ENCODE measurements at places on chromosomes 12 and 14.

- H3K27ac ChIP-seq: no peak overlapping the region
- no peak overlapping the region for H3K4me3 ChIP-seq
- no peak for DNase-seq
- H3K4me1 ChIP-seq: peaks cover 4% of the 10 kb centered on the region
- no peaks in the 10 kb centered on the region for H3K36me3 ChIP-seq
Observed at GRCh38 chr14:64713677-64714076, 9.5 kb downstream of the PLEKHG3 start.

GRCh38 chr12:20561871-20562270, 133.3 kb upstream of the SLCO1C1 start:
- DNase-seq: no peak
- no peak overlapping the region for H3K4me3 ChIP-seq
- H3K36me3 ChIP-seq: no peaks in the 10 kb centered on the region
- H3K27me3 ChIP-seq: no peaks in the 10 kb centered on the region
- H3K27ac ChIP-seq: no peak overlapping the region

- no peaks in the 10 kb centered on the region for H3K36me3 ChIP-seq
- no peaks in the 10 kb centered on the region for H3K27me3 ChIP-seq
- H3K4me1 ChIP-seq: no peaks in the 10 kb centered on the region
Observed at GRCh38 chr12:55330446-55330845, at the start of gene OR6C3. TSS of gene OR6C3 (plus strand) at chr12:55330746. CDS start at chr12:55331701, 955 bp downstream.

DNA sequence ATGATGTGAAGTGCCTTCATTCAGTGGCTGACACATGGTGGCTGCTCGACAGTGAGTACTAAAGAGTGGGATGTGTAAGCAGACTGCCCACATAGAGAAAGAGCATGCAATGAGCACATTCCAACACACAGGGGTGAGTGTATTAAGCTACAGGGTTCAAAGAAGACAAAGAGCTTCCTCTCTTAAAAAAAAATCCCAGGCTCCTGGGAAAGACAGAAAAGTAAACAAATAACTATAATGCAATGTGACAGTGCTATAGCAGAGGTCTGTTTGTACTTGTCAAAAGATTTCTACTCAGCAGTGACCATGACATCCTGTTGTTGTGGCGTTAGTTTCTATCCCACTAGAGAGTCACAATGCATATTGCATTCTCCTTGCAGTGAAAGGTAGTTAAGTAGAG, 12.4 kb upstream of the PCNX1 start:
- H3K4me3 ChIP-seq: no peak overlapping the region
- DNase-seq: no peak
- no peaks in the 10 kb centered on the region for H3K36me3 ChIP-seq
- H3K27me3 ChIP-seq: no peaks in the 10 kb centered on the region
- no peak overlapping the region for H3K27ac ChIP-seq
- H3K4me1 ChIP-seq: peaks cover 9% of the 10 kb centered on the region

- peak; percentile 72 for DNase-seq
- H3K36me3 ChIP-seq: no peaks in the 10 kb centered on the region
- H3K4me3 ChIP-seq: no peak overlapping the region
- no peak overlapping the region for H3K27ac ChIP-seq
- peaks cover 6% of the 10 kb centered on the region for H3K4me1 ChIP-seq
Observed at GRCh38 chr12:100955139-100955538, 160.6 kb downstream of the ANO4 start.

DNA sequence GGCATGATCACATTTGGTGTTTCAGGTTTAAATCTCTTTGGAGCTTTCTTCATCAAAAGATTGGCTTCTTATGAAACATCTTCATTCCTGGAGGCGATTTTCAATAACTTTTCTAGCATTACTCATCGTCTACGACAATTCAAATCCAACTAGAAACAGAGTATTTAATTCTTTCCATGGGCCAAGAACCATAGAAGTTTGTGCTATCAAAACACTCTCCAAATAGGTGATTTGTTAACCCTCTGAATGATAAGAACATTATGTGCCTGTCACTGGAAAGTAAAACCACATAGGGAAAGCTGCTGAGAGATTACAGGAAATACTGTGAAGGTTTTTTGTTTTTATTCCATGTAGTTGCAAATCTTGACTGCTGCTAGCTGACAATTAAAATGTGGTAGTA, 6.9 kb upstream of the DCN start:
- no peaks in the 10 kb centered on the region for H3K36me3 ChIP-seq
- H3K27ac ChIP-seq: no peak overlapping the region
- no peak for DNase-seq

DNA sequence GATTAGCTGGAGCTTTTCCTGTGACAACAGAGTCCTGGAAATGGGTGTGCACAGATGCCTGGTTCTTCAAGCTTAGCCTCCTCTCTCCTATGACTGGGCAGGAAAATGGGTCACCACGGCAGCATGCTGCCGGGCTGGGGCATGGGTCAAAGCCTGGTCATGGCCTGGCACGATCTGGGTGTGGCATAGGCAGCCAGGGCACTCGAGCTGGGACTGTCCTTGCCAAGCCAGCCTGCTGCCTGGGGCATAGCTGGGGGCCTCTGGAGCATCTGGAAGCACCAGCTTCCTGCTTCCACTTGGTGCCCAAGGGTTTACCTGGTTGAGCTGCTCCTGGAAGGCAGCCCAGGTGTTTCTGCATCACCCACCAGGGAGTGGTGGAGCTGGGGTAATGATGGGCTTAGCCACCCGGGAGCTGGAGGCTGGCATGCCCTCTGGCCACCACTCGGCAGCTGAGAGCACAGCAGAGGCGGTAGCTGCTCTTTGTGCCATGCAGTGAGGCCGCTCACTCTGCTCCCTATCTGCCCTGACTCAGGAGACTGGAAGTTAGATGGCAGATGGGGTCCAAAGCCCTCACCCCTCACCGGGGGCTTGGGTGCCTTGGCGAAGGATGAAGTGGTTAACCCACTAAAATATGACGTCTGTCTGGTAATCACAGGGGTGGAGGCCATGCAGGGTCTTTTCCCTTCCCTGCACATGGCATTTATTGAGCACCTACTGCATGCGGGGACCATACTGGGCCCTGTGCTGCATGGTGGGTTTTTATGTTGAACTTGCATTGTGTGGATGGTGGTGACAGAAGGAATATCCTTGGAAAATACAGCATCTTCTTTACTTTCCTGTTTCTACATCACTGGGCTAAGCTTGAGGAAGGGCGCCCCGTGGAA, 1.7 kb downstream of the OTUB2 start:
- no peaks in the 10 kb centered on the region for H3K4me1 ChIP-seq
- no peak overlapping the region for H3K4me3 ChIP-seq
- H3K36me3 ChIP-seq: no peaks in the 10 kb centered on the region
- no peak overlapping the region for H3K27ac ChIP-seq

DNA sequence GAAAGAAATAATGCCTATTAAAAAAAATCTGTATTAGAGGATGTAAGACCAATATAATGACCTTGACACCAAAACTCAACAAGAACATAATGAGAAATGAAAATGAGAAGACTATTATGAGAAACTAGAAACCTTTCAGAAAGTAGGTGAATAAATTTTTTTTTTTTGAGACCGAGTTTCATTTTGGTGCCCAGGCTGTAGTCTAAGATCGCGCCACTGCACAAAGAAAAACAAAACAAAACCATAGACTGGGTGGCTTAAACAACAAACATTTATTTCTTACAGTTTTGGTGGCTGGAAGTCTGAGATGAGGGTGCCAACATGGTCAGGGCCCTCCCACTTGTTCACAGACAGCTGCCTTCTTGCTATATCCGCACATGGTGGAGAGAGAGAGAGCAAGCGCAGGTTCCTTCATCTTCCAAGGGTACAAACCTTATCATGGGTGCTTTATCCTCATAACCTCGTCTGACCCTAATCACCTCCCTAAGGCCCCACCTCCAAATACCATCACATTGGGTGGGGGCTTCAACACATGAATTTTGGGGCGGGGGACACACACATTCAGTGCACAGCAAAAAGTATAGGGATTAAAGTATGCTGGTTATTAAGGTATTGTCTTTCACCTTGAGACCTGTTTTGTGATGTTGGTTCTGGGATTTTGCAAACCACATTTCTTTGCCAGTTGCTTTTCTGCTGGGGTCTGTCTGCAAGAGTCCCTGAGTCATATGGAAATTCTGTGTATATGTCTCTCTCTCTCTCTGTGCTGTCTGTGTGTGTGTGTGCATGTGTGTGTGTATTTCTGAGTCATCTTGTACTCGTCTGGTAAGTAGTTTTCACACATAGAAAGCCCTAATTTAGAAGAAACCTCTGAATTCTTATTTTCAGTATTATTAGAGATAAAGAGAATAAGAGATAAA, 26.2 kb downstream of the ZCRB1 start:
- no peak overlapping the region for H3K27ac ChIP-seq
- H3K4me1 ChIP-seq: no peaks in the 10 kb centered on the region
- no peaks in the 10 kb centered on the region for H3K27me3 ChIP-seq
- no peak for DNase-seq

DNA sequence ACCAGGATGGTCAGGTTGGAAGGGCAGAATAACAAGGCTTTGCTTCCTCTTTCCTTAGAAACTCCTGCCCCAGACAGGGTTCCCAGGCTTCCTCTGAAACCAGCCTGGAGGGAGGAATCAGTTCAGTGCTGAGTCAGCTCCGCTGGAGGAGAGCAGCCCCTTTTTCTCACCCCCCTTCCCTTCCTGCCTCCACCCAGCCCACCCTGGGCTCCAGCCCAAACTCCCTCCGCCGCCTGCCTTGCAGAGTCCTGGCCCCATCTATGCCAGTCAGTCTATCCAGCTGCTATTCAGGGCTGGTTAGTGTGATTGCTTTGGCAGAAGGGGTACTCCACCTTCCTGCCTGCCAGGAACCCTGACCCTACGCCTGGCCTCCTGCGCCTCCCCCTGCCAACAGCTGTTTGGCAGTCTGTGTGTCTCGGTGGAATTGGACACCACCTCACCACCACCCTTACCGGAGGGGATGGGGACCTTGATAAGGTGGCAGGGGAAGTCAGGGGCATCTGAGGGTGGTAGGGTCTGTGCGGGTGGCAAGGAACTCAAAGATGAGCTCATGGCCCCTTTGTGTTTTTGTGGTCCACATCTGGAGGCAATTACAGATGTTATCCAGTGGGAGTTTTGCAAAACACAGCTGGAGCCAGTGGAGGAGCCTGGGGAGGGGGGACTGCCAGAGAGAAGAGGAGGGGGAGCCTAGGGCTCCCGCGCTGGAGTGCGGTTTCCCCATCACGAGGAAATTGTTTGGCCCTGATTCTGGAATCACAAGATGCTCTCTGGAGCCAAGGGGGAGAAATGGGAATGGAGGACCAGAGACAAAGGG, 12.2 kb downstream of the MMP14 start:
- H3K36me3 ChIP-seq: peaks cover 12% of the 10 kb centered on the region
- H3K4me1 ChIP-seq: no peaks in the 10 kb centered on the region
- H3K27me3 ChIP-seq: no peaks in the 10 kb centered on the region
- H3K27ac ChIP-seq: peak overlapping the region; percentile 95
- H3K4me3 ChIP-seq: no peak overlapping the region

DNA sequence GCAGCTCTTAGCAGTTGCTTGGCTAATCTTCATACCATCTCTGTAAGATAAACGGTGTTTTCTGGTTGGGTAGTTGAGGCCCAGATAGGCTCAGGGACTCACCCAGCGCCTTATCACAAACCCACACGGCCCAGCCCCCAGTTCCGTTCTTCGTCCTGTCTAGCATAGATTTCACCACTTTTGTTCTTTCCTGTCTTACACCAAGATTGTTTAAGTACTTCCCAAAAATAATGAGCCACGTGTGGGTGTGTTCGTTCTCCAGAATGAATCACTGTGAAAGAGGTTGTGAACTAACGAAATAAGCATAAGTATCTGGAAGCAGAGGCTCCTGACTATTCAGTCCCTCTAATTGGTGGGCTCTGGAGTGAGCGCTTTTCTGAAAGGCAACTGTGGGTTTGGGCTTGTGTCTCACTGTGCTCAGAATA, 21.4 kb downstream of the ACVR1B start:
- peaks cover 5% of the 10 kb centered on the region for H3K36me3 ChIP-seq
- no peaks in the 10 kb centered on the region for H3K27me3 ChIP-seq
- no peak overlapping the region for H3K27ac ChIP-seq
- DNase-seq: peak; percentile 72

DNA sequence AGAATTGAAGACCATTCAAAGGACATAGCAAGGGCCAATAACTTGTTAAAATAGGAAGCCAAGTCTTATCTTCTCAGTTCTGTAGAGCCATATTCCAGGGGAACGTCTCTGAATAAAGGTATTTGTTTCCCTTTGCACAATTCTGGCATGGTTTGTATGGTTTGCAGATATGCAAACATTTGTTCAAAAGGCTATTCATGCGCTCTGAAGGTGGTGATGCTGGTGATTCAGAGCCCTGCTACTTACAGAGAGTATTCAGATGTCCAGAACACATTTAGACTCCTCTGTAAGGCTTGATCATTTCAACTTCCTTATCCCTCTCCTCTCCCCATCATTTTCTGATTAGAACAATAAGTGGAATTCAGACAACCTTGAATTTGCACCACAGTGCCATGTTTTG, 35.9 kb downstream of the SLC4A8 start:
- H3K4me3 ChIP-seq: no peak overlapping the region
- DNase-seq: no peak
- no peaks in the 10 kb centered on the region for H3K27me3 ChIP-seq
- no peaks in the 10 kb centered on the region for H3K4me1 ChIP-seq
- no peak overlapping the region for H3K27ac ChIP-seq
- H3K36me3 ChIP-seq: no peaks in the 10 kb centered on the region

- no peaks in the 10 kb centered on the region for H3K4me1 ChIP-seq
- no peak overlapping the region for H3K4me3 ChIP-seq
- no peaks in the 10 kb centered on the region for H3K27me3 ChIP-seq
- DNase-seq: no peak
Observed at GRCh38 chr12:32693036-32693435, 13.9 kb downstream of the DNM1L start.

GRCh38 chr14:36818794-36819384, 157.2 kb downstream of the PAX9 start:
- H3K4me1 ChIP-seq: no peaks in the 10 kb centered on the region
- H3K36me3 ChIP-seq: no peaks in the 10 kb centered on the region
- H3K27me3 ChIP-seq: no peaks in the 10 kb centered on the region
- H3K27ac ChIP-seq: no peak overlapping the region
- DNase-seq: no peak
- H3K4me3 ChIP-seq: no peak overlapping the region

DNA sequence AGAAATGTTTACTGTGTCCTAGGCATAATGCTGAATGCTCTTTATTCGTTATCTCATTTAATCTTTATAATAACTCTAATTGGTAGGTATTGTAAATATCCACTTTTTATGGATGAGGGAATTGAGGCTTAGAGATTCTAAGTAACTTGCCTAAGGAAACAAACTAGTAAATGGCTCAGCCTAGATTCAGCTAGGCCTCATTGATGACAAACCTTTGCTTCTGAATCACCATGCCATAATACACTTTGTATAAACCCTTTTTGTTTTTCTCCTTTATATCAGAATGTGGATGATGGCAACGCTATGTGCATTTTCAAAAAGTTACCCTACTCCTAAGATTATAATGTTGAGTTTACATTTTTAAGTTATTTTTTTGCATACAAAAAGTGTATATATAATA, 34.0 kb downstream of the MNAT1 start:
- DNase-seq: no peak
- H3K27ac ChIP-seq: no peak overlapping the region
- H3K4me1 ChIP-seq: no peaks in the 10 kb centered on the region
- no peaks in the 10 kb centered on the region for H3K27me3 ChIP-seq
- H3K36me3 ChIP-seq: no peaks in the 10 kb centered on the region

GRCh38 chr12:106941481-106942156, 14.1 kb upstream of the TMEM263 start:
- no peak for DNase-seq
- no peaks in the 10 kb centered on the region for H3K27me3 ChIP-seq
- H3K27ac ChIP-seq: no peak overlapping the region
- no peak overlapping the region for H3K4me3 ChIP-seq

Data from aorta (tissue), 5 donors.